Kidney epithelial cell (primary cell): ENCODE measurements at places on chromosomes 2 and 18. TPM values are rescaled to one million over a fixed set of nuclear protein-coding genes. Genes with fewer than 3 reads are reported as not detected.

Gene CD28
- total RNA-seq = not detected in 2 replicates

Gene LOXL3
- total RNA-seq = 3.3 and 4.2 TPM in 2 replicates

DNA sequence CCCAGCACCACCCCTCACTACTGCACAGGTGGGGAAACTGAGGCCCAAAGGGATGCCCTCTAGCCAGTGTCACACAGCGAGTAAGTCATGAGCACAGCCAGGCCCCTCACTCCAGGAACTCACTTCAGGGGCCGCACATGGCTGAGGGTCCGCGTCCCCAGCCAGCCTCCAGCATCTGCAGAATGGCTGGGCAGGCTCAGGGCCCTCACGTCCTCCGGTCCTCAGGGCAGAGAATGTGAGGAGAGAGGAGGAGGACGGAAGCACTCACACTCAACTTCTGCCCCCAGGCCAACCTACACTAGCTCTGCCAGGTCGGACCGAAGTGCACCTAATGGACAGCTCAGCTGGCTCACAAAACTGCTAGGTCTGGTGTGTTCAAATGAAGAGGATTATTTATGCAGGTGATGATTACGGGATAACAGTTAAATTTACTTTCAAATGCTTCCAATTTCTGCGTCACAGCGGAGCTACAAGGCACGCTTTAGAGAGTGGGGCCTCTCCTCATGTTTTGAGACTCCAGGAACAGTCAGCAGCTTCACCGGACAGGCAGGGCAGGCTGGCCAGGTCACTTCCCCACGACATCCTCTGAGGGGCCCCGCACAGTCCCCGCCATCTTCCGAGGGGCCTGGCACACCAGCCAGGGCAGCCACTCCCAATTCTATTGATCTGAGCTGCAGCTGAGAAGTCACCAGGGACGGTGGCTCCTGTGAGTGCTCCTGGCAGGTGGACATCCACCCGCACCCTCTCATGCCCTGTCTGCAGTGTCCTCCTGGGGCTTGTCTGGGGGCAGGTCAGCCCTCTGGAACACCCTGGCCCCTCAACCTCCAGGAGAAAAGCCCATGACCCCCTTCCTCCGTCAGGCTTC is 26.5 kb downstream of the KIF1A start:
- no peak for DNase-seq

DNA sequence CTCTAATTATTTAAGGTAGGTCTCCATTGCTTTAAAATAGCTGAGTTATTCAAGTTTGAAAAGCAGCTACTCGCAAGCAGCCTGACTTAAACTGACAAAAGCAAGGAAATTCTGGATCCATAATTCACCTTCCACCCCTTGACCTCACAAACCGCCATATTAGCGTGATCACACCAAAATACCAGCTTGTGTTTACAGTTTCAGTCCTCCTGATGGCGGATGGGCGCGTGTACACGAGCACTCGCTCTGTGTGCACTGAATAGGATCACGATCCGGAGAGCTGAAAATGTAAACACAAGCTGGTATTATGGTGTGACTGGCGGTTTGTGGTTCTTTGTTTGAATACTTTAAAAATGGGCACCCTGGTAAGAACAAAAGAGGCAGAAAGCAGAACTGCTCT is 42.4 kb upstream of the PSMD14 start:
- DNase-seq = no peak

- no peak for DNase-seq
These were observed 110.4 kb upstream of the PARD3B start for GRCh38 chr2:204434660-204435462.

GRCh38 chr2:53567073-53567472 is 200.5 kb upstream of the CHAC2 start:
- DNase-seq = no peak

DNA sequence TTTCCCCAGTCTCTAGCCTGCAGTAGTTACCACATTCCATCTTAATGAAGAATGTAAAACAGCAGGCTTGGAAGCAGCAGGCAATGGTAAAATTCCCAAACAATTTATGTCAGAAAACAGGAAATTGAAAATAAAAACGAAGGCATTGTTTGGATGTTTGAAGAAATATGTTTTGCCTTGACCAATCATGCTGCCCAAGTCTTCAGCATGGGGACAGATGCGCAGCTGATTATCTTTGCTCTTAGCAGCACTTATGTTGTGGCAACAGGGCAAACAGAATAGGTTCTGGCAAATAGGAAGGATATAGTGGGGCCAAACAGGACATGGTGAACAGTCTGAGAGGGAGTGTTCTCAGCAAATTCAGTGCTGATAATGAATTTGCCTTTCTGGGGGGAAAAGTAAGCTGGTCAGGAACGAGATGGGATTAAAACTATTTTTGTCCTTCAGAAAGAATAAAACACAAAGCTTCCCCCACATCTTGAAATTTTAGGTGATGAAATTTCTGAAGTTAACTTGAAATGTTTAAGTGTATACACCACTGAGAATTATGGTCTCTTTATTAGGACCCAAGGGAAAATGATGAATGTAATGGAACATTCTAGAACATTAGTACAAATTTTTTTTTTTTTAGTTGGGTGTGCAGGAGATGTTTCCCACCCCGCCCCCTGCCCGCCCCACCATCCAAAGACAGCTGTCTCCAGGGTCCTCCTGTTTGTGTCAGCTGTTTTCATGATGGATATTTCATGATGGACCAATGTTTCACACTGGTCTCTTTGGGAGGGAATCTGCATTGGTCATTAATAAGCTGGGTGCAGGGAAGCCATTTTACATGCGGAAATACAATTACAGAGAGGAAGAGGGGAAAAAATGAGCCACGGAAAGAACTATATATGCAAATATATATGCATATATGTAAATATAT is 239.5 kb upstream of the REV1 start:
- no peak for DNase-seq
